ENCODE measurements at places on chromosomes 1 and 21.

DNA sequence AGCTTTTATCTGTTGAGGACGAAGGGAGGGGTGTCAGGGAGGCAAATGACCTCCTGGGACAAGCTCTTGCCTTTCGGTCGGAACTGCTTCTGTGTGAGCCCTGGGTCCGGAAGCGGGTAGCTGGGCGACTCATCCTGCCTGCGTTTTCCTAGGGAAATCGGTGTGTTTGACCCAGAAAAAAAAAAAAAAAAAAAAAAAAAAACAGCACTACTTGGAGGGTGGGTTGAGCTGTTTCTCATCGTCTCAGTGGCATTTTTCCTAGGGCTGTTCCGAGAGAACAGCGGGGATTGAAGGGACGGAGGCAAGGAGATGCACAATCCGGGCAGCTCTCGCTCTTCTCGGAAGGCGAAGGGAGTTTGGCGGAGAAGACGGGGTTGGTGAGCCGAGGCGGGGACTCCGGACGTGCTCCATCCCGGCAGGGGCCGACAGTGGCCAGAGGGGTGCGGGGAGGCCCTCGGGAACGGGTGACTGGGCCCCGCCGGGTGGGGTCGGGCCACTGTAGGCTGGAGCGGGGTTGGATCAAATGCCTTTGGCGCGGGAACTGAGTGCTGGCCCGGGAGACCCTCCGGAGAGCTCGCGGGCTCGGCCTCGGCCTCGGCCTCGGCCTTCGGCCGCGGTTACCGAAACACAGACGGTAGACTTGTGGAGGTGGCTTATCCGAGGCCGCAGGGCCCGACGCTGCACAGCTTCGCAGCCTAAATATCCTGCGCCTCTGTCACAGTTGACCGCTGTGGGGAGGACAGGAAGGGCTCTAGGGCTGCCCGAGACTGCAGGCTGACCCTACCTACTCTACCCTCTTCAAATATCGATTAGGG lies 2.4 kb upstream of the BARHL2 start:
- DNase-seq = no peak
- H3K4me3 ChIP-seq = no peak overlapping the region
- peaks cover 100% of the 10 kb centered on the region for H3K27me3 ChIP-seq
- H3K27ac ChIP-seq = no peak overlapping the region
- no peaks in the 10 kb centered on the region for H3K36me3 ChIP-seq

GRCh38 chr1:95176861-95177260 lies 57.1 kb upstream of the RWDD3 start:
- no peak for DNase-seq
- no peaks in the 10 kb centered on the region for H3K27me3 ChIP-seq
- no peaks in the 10 kb centered on the region for H3K36me3 ChIP-seq
- H3K4me1 ChIP-seq = no peaks in the 10 kb centered on the region
- H3K27ac ChIP-seq = no peak overlapping the region

DNA sequence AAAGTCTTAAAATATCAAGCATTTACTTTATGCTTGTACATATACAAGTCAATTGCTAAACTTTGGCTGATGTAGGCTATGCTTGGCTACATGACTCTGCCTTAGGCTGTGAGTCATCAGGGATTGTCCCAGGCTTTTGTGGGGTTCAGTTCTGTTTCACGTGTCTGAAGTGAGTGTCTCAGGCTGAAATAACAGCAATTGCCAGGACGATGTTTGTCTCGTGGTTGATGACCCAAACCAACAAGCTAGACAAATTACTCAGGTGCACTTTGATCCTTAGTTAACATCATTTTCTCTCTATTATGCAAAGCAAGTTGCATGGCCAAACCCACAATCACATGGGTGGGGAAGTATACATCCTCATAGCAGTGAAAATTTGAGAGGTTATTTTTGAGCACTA lies 410.1 kb downstream of the BRINP3 start:
- H3K27ac ChIP-seq = no peak overlapping the region
- no peaks in the 10 kb centered on the region for H3K36me3 ChIP-seq
- DNase-seq = no peak
- H3K27me3 ChIP-seq = no peaks in the 10 kb centered on the region

DNA sequence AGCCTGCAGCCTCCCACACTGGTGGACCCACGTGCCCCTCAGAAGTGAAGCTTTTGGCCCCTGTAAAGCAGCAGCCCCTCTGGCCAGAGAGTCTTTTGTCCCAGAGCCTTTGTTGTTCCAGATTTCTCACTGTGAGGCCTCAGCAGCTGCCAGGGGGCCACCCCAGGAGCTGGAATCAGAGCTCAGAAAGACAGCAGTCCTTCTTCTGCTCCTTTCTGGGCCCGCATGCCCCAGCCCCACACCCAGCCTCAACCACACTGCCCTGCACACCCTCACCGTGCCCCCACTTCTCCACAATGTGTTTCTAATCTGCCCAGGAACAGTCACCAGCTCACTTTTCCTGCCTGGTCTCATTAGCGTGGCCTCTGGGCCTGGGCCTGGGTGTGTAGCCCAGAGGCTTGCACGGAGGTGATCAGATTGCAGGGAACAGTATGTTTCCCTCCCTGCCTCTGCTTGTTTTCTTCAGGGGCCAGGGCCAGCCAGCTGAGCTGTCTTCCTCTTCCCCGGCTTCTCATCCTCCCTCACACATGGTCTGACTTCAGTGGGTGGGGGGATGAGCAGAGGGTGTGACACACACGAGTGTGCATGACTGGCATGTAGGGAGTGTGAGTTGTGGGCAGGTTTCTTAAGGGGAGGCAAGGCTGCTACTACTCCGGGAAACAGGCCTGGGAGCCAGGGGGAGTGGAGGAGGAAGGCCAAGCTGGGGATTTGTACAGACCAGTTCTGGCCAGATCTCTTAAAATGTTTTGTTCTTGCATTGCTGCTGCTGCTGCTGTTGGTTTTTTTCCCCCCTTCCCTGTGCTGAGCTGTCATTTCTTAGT lies 82.5 kb upstream of the ZNF648 start:
- DNase-seq = peak; percentile 37
- H3K36me3 ChIP-seq = no peaks in the 10 kb centered on the region

DNA sequence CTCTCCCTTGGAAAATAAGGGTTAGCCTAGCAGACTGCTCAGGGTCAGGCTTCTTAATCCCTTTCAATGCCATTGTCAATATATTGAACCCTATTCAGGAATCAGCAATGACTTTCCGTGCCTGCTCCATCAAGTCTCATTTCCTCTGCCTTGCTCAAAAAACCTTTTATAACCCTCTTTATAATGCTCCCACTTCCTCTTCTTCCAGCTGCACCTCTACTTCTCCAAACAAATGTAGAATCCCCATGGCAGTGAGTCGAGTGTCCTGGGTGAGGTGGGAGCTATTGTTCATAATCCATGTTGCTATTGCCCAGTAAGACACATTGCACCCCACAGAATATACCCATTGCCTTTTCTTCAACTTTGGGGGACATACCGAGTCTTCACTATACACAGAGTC lies 58.6 kb downstream of the OLIG1 start:
- H3K27ac ChIP-seq = no peak overlapping the region
- H3K4me1 ChIP-seq = no peaks in the 10 kb centered on the region
- H3K4me3 ChIP-seq = no peak overlapping the region

- H3K36me3 ChIP-seq = no peaks in the 10 kb centered on the region
- no peak overlapping the region for H3K4me3 ChIP-seq
- no peaks in the 10 kb centered on the region for H3K27me3 ChIP-seq
- H3K4me1 ChIP-seq = no peaks in the 10 kb centered on the region
- no peak for DNase-seq
These were observed 60.3 kb downstream of the GALNT2 start for GRCh38 chr1:230127105-230128054.

- no peak overlapping the region for H3K27ac ChIP-seq
- DNase-seq = no peak
- no peaks in the 10 kb centered on the region for H3K36me3 ChIP-seq
- no peaks in the 10 kb centered on the region for H3K4me1 ChIP-seq
These were observed 444.7 kb downstream of the ADGRL2 start for GRCh38 chr1:82245345-82246014.

GRCh38 chr1:12485231-12486058 lies 132.6 kb downstream of the DHRS3 start:
- DNase-seq = no peak
- H3K36me3 ChIP-seq = no peaks in the 10 kb centered on the region
- H3K27ac ChIP-seq = peak overlapping the region; percentile 68
- peaks cover 80% of the 10 kb centered on the region for H3K4me1 ChIP-seq

GRCh38 chr1:158371188-158371953 lies 17.7 kb downstream of the CD1E start:
- no peaks in the 10 kb centered on the region for H3K4me1 ChIP-seq
- H3K4me3 ChIP-seq = no peak overlapping the region
- no peaks in the 10 kb centered on the region for H3K27me3 ChIP-seq
- no peak for DNase-seq
- H3K27ac ChIP-seq = no peak overlapping the region

- no peaks in the 10 kb centered on the region for H3K27me3 ChIP-seq
- no peaks in the 10 kb centered on the region for H3K4me1 ChIP-seq
- H3K36me3 ChIP-seq = no peaks in the 10 kb centered on the region
- H3K4me3 ChIP-seq = no peak overlapping the region
- DNase-seq = no peak
These were observed 309.2 kb downstream of the HLX start for GRCh38 chr1:221188458-221188857.

DNA sequence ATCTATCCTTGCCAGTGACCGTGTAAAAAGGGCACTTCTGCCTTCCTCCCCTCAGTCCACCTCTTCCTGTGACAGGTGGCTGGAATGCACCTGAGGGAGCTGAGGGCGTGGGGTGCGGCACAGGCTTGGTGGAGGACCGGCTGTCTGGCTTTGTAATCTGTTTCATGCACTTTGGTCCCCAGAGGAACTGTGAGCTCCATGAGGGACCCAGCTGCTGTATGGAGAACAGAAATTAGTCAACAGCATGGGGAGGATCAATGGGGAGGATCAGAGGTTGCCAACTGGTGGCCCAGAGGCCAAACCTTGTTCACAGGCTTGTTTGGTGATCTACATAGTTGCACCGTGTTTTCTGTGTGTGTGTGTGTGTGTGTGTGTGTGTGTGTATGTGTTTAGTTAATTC lies 19.0 kb upstream of the LUZP1 start:
- H3K36me3 ChIP-seq = no peaks in the 10 kb centered on the region
- no peaks in the 10 kb centered on the region for H3K27me3 ChIP-seq
- no peak overlapping the region for H3K27ac ChIP-seq
- DNase-seq = no peak

- no peaks in the 10 kb centered on the region for H3K36me3 ChIP-seq
- H3K27ac ChIP-seq = no peak overlapping the region
- no peak overlapping the region for H3K4me3 ChIP-seq
- peaks cover 23% of the 10 kb centered on the region for H3K4me1 ChIP-seq
These were observed 105.2 kb downstream of the LAMC2 start for GRCh38 chr1:183291216-183291762.

DNA sequence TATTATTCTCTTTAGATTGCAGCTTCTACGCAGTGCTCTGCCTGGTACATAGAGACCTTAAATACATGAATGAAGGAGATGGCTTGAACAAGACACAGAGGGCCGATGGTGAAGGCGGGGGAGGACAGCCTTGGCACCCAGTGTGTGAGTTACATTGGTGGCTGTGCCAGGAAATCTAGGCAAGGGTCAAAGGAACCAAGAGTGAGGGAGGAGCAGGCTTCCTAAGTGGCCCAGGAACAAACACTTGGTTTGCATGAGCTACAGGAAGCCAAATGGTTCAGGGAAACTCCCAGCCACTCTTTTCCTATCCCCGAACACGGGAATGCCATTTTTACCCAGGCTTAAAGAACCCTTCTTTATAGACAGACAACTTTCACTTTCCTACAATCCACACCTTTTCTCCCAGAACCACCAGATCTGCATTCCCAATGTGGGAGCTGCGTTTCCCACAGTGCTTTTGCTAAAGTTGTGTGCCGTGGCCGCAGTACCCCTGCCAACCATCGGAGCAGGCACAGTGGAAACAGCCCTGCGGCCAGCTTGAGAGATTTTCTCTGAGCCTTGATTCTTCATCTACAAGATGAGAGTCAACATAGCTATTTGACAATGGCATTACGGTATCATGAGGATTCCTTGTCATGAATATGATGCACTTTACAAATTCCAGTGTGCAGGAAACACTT lies 3.5 kb upstream of the CLEC20A start:
- no peak for DNase-seq
- no peaks in the 10 kb centered on the region for H3K36me3 ChIP-seq
- H3K4me3 ChIP-seq = no peak overlapping the region
- no peaks in the 10 kb centered on the region for H3K27me3 ChIP-seq

DNA sequence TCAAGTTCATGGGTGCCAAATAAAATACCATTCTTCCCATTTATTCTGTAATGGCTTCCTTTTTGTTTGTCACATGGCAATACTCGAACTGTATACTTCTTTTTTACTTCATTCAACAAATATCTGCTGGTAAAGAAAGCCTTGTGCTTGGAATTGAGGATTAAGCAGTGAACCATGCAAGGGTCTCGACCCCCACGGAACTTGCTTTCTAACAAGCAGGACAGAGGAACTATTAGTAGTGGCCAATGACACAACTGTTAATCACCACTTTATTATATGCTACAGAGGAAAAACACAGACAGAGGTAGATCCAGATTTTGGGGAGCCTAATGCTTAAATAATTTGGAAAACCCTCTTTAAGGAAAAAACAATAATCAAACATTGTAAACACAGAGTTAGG lies 542.2 kb downstream of the DPYD start:
- H3K36me3 ChIP-seq = no peaks in the 10 kb centered on the region
- no peaks in the 10 kb centered on the region for H3K27me3 ChIP-seq
- peaks cover under 1% of the 10 kb centered on the region for H3K4me1 ChIP-seq
- no peak overlapping the region for H3K4me3 ChIP-seq
- no peak overlapping the region for H3K27ac ChIP-seq

DNA sequence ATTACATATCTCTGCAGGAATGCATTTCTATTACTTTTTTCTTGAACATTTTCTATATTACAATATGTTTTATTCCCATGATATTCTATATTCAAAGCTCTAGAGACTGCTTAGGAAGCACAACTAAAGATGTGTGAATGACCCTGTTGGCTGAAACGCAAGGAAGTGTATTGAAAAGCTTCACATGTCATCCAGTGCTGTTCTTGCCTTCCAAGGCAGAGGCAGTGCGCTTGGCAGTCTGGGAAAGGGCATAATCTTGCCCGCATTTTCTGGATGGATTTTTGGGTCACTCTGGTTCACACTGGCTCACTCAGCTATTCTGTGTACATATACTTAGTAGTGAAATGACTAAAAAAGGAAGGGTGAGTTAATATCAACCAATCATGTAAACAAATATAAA lies 262.4 kb downstream of the PTPRC start:
- no peak overlapping the region for H3K27ac ChIP-seq
- no peak overlapping the region for H3K4me3 ChIP-seq
- no peaks in the 10 kb centered on the region for H3K36me3 ChIP-seq
- no peaks in the 10 kb centered on the region for H3K27me3 ChIP-seq

GRCh38 chr1:159279773-159280172 lies 22.4 kb upstream of the FCER1A start:
- H3K4me1 ChIP-seq = no peaks in the 10 kb centered on the region
- H3K4me3 ChIP-seq = no peak overlapping the region
- H3K36me3 ChIP-seq = no peaks in the 10 kb centered on the region
- no peak for DNase-seq
- no peaks in the 10 kb centered on the region for H3K27me3 ChIP-seq

DNA sequence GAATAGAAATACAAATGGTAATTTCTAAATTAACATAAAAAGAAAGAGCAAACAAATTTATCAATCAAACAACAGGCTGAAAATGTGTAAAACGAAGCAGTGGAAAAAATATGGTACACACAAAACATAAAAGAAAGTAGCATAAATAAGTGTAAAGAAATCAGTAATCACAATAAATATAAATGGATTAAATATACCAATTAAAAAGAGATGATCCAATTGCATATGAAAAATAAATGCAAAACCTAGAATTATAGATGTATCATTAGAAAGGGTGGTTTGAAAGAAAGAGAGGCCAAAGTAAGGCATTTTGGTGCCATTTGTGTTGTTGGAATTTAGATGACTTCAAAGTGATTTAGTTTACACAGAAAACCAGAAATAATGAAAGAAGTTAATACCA lies 202.2 kb downstream of the PTBP2 start:
- H3K4me3 ChIP-seq = no peak overlapping the region
- H3K27ac ChIP-seq = no peak overlapping the region
- H3K4me1 ChIP-seq = no peaks in the 10 kb centered on the region
- H3K27me3 ChIP-seq = no peaks in the 10 kb centered on the region
- H3K36me3 ChIP-seq = no peaks in the 10 kb centered on the region

All from esophagus squamous epithelium (tissue), 5 donors.